ENCODE measurements at places on chromosomes 11 and 22.

- DNase-seq, result no peak
Measured at GRCh38 chr11:96969251-96969650, 579.4 kb downstream of the JRKL start.

GRCh38 chr11:6468712-6469495, 4.8 kb downstream of the TRIM3 start:
- no peak for DNase-seq

DNA sequence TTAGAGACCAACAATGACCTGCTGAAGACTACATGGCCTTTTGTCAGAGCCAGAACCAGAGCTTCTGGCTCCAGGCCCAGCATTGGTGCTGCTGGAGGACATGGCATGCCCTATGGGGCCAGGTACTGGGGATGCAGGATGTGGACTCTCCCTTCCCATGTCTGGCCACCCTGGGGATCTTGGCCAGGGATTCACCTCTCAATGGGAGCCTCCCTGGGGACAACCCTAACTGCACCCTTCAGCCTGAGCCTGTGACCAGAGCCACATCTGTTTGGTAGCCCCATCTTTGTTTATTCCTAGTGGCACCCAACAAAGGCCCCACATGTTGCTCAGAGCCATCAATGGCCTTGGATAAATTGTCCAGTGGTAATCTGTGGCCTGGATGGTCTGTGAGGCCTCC, 5.8 kb downstream of the KLHL35 start:
- DNase-seq, result no peak

DNA sequence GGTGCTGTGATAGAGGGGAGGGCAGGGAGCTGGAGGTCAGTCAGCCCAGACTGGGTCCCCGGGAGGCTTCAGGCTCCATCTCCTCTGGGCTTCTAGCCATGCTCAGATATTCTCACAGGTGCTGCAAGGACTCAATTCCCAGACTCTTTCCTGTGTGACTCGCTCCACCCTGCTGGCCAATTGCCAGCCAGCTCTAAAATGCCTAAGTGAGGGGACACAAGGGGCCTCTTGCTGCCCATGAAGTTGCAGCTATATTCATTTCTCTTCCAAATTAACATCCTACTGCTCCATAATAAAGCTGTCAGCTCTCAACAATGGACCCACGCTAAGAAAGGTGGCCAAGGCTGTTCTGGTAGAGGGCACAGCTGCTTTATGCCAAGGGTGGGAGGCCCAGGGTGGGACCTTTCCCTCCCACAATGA, 101.5 kb downstream of the PLEKHA7 start:
- DNase-seq, result no peak

- no peak for DNase-seq
Measured at GRCh38 chr11:6523253-6523652, 26.2 kb downstream of the DNHD1 start.

GRCh38 chr11:59009661-59010060, 70.4 kb downstream of the GLYATL1 start:
- no peak for DNase-seq
